ENCODE measurements at places on chromosomes 7 and 10.

GRCh38 chr7:153193144-153193595, 433.6 kb downstream of the ACTR3B start:
- no peak for DNase-seq

GRCh38 chr10:29795850-29796249, 161.1 kb upstream of the SVIL start:
- no peak for DNase-seq

DNA sequence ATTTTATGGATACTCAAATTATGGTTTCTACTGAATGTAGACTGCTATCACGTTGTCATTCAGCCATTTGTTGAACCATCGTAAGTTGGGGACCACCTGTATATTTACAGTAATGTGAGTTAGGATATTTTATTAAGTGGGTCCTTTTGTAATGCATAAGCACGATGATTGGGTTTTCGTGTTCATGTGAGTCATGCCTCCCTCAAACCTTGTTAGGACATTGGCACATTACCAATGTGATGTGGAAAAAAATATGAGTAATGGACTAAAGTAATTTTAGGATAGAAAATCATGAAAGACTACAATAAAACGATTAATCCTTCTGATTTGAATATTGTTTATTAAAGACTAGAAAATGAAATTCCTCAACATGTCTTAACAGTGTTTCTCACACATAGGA, 8.7 kb downstream of the SMC3 start:
- DNase-seq, result no peak

GRCh38 chr7:47552621-47553020, 29.3 kb downstream of the TNS3 start:
- DNase-seq, result no peak

GRCh38 chr10:30701451-30702173, 72.1 kb upstream of the LYZL2 start:
- peak; percentile 25 for DNase-seq
